Activated CD4-positive, alpha-beta T cell treated with anti-CD3 and anti-CD28 coated beads, Interleukin-2, Interleukin-6, amounts not matched to agents 100 ng/mL and 50 ng/mL, durations not matched to agents 16 hours and 8 hours (primary cell): ENCODE measurements at places on chromosomes 16 and 17.

GRCh38 chr16:52577130-52577706 is 30.3 kb upstream of the TOX3 start:
- DNase-seq = no peak

GRCh38 chr16:64206862-64207261 is 915.0 kb downstream of the CDH11 start:
- no peak for DNase-seq

- DNase-seq = no peak
These were observed 9.4 kb downstream of the THRA start for GRCh38 chr17:40072040-40072734.

GRCh38 chr17:55453839-55454557 is 32.4 kb upstream of the MMD start:
- DNase-seq = no peak

- DNase-seq = no peak
These were observed 81.5 kb downstream of the AMFR start for GRCh38 chr16:56343661-56344517.

DNA sequence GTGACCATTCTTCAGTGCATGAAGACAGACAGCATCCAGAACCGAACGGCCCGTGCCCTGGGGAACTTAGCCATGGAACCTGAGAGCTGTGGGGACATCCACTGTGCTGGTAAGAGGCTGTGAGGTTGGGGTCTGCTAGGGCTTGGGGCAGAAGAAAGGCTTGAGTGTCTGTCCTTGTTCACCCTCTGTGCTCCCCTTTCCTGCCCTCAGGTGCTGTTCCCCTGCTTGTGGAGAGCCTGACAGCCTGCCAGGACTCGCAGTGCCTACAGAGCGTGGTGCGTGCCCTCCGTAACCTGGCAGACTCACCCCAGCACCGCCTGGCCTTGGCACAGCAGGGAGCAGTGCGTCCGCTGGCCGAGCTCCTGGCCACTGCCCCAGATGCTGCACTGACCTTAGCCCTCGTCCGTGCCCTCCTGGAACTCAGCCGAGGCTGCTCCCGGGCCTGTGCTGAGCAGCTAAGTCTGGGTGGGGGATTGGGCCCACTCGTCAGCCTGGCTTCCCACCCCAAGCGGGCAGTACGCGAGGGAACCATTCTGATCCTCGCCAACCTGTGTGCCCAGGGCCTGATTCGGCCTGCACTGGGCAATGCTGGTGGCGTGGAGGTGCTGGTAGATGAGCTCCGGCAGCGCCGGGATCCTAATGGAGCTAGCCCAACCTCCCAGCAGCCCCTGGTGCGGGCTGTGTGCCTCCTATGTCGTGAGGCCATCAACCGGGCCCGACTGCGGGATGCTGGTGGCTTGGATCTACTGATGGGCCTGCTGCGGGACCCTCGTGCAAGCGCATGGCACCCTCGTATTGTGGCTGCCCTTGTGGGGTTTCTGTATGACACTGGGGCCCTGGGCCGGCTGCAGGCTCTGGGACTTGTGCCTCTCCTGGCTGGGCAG is 2.9 kb downstream of the ARMC5 start:
- no peak for DNase-seq

DNA sequence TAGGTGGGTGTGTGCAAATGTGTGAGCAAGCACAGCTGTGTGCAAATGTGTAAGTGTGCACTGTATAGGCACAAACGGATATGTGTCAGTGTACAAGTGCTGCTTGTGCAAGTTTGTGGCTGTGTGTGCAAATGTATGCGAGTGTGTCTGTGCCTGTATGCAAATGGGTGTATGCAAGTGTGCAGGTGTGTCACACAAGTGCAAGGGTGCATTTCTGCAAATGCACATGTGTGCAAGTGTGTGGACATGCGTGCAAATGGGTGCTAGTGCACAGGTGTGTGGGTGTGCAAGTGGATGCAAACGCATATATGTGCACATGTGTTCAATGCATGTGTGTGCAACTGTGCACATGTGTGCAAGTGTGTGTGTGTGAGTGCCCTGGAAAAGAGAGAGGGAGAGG is 76.5 kb upstream of the TNRC6C start:
- no peak for DNase-seq

- DNase-seq = no peak
These were observed 22.8 kb downstream of the ANKFN1 start for GRCh38 chr17:56176091-56176490.

GRCh38 chr17:32803544-32803943 is 73.4 kb downstream of the MYO1D start:
- no peak for DNase-seq

GRCh38 chr16:57462209-57462977 is at the start of gene POLR2C:
TSS of gene POLR2C (plus strand) at chr16:57462679. CDS start at chr16:57462725, 46 bp downstream.
- DNase-seq = peak; percentile 95

GRCh38 chr17:57408071-57408811 is 151.9 kb downstream of the MSI2 start:
- DNase-seq = peak; percentile 72

GRCh38 chr17:8116776-8117175 is 1.5 kb downstream of the ALOXE3 start:
- DNase-seq = no peak

- no peak for DNase-seq
These were observed 55.9 kb downstream of the CDK12 start for GRCh38 chr17:39517224-39517623.

GRCh38 chr17:30947796-30948195 is 23.0 kb upstream of the RNF135 start:
- DNase-seq = no peak
